ENCODE measurements at places on chromosomes 1 and 21.
A peak's percentile ranks its signal among the peaks of the same experiment; 100 is the strongest.

GRCh38 chr1:225933072-225933471 lies 7.9 kb downstream of the LEFTY2 start:
- DNase-seq: no peak

DNA sequence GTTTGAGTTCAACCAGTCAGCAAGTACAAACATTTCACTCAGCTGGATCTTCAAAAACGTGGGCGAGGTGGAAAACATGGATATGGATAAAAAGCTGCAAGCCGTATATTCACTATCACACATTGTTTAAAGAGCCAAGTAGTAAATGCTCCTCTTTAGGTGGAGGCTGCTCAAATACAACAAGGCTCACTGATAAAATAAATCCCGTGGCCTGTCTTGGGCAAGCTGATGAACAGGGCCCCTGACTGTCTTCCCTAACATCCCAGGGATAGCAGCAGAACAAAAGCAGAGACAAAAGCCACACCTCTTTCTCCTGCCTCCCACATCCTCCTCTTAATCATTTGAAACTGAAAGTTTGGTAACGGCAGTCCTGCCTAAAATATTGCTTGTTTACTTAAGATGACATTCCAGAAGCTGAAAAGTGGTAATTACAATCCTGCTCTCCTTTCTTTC lies 357.7 kb downstream of the TTLL7 start:
- DNase-seq: peak; percentile 28

- no peak for DNase-seq
Observed at GRCh38 chr1:63264161-63264560, 58.2 kb upstream of the FOXD3 start.

DNA sequence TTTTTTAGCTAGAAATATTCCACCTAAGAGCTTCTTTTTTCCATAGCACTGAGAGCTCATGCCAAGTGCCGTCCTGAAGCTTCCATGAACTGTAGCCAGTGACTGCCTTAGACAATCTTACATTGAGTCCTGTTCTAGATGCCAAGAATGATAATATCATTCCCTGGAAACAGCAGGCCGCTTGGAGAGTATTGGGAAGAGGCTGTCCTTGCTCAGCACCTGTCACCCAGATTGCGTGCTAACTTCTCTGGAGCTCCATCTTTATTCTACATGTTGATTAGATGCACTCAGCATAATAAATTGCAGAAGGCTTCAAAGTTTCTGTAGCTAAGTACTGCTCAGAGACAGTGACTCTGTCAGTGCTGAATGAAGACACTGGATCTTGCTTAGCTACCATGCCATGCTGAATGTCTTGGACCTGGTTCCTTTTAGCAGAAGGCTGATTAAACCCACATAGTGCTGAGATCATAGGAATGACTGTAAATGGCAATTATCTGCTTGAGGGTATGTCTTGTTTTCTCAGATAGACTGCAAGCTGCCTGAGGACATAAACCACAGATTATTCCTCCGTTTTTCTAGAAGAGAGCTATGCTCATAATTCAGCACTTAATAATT lies 83.1 kb upstream of the IRF2BP2 start:
- DNase-seq: no peak

- no peak for DNase-seq
Observed at GRCh38 chr1:235075777-235076308, 52.8 kb downstream of the TOMM20 start.

DNA sequence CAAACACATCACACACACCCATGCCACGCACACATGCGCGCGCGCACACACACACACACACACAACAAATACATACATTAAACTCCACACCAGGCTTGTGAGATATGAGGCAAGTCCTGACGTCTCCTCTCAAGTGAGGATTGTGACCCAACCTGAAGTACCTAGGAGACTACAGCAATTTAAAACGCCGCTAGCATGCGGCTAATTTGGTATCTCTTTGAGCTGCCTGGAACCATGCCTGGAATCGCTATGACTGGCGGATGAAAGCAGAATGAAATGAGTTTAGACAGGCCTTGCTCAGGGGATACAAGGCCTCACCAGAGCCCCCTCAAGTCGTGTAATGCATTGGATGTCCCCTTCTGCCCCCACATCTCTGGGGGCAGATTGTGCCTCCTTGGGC lies 1.6 kb upstream of the RAB7B start:
- DNase-seq: no peak

DNA sequence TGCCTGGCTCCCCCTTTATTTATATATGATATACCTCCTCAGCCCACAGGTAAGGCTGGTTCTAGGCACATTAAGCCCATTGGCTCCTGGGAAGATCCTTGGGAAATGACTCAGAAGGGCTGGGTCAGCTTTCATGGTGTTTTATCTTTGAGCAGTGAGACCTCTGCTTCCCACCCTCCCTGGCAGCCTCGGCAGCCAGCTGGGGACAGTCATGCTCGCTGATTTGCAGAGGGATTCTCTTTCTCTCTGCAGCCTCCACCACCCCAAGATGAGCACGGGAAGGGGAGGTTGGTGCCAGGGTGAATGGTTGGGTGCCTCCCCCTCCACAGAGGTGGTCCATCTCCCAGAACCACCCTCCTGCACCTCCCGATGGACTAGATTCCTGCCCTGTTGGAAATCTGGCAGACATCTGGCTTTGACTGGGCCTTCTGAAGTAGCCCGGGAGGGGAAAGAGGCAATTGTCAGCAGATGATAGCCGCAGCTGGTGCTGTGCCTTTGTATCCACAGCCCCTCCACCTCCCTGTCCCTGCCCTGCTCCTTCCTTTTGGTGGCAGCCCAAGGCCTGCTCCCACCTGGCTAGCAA lies 24.6 kb downstream of the IER5 start:
- no peak for DNase-seq

DNA sequence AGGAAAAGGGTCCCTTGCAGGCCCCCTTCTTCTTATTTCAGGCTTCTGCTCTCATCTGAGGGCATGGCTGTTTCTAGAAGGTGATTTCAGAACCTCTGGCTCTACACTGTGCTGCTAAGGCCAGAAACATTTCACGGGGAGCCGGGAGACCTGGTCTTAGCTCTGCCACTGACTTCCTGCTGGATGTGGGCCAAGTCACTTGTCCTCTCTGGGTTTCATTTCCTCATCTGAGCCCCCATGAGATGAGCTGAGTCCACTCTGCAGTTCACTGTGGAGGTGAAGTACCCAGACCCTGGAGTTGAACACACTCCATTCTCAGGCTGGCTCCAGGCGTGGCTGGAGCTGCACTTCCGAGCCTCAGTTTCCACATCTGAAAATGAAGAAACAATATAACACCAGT lies 2.1 kb downstream of the PADI1 start:
- DNase-seq: no peak

- DNase-seq: no peak
Observed at GRCh38 chr21:17390569-17390968, 122.3 kb upstream of the CXADR start.

GRCh38 chr1:243738020-243738419 lies 112.0 kb downstream of the AKT3 start:
- DNase-seq: no peak

- no peak for DNase-seq
Observed at GRCh38 chr21:45723049-45723958, 79.8 kb downstream of the PCBP3 start.

- no peak for DNase-seq
Observed at GRCh38 chr1:167109125-167109524, 15.2 kb downstream of the STYXL2 start.

DNA sequence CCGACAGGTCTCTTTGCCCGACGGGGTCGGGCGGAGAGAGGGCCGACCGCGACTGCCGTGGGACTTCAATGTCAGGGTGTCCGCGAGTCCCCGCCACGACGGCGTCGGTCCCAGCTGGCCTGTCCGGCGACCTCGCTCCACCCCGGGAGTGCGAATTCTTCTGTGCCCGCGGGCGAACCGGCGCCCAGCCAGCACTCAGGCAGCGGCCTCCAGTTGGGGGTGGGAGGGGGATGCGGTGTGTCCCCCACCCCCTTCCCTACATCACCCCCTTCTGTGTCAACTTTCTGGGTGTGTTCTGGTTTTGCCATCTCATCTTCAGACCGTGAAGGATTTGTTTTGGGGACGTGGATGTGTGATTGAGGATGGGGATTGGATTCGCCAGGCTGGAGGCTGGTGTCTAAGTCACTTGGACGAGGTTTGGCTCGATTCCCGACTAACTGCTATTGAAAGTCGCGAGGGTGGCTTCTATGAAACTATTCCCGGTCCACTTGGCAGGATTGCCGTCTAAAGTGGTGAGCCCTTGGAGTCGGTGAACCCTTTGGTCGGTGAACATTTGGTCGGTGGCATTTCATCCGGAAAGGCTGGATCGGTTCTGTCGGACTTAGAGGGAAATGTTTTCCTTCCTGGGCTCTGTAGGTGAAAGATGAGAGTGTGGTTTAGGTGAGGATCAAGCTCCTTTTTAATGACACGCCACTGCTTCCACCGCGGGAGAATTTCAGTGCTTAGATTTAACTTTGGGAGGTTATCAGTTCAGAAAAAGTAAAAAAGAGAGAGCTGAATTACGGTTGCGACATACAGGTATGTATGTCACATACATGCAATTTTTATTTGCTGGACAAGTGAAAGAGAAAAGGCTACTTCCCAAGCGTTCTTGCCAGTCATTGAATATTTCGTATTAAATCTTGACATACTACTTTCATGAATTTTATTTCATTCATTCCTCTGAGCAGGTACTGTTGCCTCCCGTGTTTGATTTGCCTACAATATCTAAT lies 771 bp downstream of the ABCD3 start:
- DNase-seq: peak; percentile 48

- DNase-seq: peak; percentile 36
Observed at GRCh38 chr1:223479718-223480425, 86.7 kb downstream of the CCDC185 start.

GRCh38 chr1:25735956-25736529 lies 64.0 kb upstream of the SELENON start:
- DNase-seq: no peak

DNA sequence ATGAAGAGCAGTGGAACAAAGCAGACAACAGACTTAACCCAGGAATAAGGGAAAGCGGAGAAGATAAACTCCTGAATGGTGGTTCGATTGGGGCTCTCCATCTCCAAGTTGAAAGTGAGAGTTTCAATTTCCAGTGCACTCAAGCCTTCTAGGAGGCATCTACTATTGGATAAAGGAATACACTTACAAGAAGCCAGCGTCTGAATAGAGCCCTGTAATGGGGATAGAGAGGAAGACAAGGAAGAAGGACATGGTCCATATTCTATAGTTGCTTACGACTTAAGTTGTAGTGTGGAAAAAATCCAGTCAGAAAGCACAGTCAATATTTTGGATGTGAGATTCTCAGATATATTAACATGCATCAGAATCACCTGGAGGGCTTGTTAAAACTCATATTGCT lies at the start of gene OR6K2:
Gene OR6K2, minus strand, starts transcription at position 101 of the 400 bp plus-strand sequence. Its CDS starts 0 bp downstream, at position 101.
- DNase-seq: no peak

GRCh38 chr1:8701794-8702471 lies 115.5 kb downstream of the RERE start:
- peak; percentile 46 for DNase-seq

Measured in iPS-NIHi11 (cell line).